BE2C (cell line): ENCODE measurements at places on chromosomes 5 and 9.

- DNase-seq: no peak
Observed at GRCh38 chr5:6759401-6759800, 46.2 kb downstream of the TENT4A start.

DNA sequence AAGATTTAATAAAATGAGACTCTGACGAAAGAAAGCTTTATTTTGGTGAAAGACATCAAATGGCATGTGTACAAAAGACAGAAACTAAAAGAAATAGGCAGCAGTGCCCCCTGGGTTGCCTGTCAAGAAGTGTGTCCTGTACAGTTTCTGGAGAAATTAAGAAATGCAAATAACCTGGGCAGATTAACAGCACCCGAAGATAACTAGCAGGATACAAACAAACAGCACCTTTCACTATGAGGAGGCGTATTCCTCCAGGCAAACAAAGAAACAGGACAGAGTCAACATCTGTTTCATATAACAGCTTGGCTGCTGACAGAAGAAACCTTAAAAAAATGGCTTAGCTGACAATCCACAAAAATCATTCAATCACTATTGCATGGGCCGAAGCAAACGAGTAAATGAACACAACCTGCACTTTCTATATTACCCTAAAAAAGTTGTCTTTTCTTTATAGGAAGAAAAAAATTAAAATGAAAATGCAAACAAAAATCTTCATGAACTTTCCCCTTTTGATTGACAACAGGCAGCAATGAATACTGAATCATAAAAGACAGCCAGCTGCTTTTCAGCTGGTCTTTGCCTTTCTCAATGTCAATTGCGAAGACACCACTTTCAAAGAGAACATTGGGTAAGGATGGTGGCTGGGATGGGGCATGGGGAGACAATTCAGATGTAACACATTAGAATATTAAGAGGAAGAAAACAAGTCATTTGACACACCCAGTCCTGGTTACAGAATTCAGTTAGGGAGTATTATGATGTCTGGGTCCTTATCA lies 162.1 kb downstream of the ARL15 start:
- DNase-seq: no peak

- DNase-seq: no peak
Observed at GRCh38 chr5:175816348-175816747, 55.0 kb upstream of the CPLX2 start.

- no peak for DNase-seq
Observed at GRCh38 chr5:25181249-25181648, 536.5 kb upstream of the CDH10 start.

DNA sequence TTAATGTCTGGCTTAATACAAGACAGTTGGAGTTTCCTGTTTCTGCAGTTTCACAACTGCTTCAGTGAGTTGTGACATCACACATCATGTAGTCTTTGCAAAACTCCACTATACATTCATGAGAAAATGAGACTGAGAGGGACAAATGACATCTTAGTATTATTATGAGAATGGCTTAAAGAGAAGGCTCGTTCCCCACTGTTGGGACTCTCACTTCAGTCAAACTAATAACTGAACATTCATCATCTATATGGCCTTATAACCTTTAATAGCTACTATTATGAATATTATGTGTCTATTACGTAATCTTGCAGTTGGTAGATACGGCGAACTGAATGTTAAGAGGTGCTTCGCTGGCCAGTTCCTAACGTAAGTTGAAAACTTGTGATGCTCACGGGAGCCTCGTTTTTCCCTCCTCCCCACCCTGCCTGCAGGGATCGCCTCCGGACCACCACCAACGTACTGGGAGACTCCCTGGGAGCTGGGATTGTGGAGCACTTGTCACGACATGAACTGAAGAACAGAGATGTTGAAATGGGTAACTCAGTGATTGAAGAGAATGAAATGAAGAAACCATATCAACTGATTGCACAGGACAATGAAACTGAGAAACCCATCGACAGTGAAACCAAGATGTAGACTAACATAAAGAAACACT lies 79.4 kb downstream of the SLC1A3 start:
- no peak for DNase-seq

DNA sequence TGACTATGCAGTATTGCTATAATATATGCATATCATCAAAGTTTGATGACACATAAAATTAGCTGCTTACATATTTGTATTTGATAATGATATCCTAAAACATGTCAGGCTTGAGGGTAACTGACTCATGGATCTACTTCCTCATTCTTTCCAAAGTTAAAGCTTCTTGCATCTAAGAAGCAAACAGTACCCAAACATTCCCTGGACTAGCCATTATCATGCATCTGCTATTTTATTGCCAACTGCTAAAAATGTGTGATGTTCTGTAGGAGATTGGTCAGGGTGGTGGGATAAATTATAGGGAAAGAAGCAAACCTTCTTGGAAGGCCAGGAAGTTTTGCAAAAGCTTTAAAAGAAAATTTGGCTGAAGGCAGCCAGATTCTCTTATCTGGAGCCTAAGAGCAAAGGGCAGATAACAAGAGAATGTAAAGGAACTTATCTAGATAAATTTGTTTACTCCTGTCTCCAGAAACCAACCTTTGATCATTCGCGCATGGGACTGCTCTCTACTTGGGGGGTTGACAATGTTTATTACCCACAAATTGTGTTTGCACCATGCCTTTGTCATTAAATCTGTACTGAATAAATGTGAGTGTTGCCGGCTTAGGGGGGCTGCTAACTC lies 604.1 kb upstream of the TLE4 start:
- no peak for DNase-seq

- DNase-seq: no peak
Observed at GRCh38 chr5:150067405-150067960, 18.9 kb downstream of the CSF1R start.
